Astrocyte (in vitro differentiated cells and primary cell): ENCODE measurements at places on chromosomes 12 and 14. TPM values are rescaled to one million over a fixed set of nuclear protein-coding genes. Genes with fewer than 3 reads are reported as not detected.

GRCh38 chr12:49811961-49812401 lies 16.2 kb downstream of the NCKAP5L start:
- DNase-seq: no peak
- H3K4me1 ChIP-seq: peaks cover 16% of the 10 kb centered on the region
- H3K4me3 ChIP-seq: no peak overlapping the region
- H3K27ac ChIP-seq: no peak overlapping the region

The ABCD2 gene
- total RNA-seq: 0.09 TPM in 1 of 2 replicates, not detected in the other

DNA sequence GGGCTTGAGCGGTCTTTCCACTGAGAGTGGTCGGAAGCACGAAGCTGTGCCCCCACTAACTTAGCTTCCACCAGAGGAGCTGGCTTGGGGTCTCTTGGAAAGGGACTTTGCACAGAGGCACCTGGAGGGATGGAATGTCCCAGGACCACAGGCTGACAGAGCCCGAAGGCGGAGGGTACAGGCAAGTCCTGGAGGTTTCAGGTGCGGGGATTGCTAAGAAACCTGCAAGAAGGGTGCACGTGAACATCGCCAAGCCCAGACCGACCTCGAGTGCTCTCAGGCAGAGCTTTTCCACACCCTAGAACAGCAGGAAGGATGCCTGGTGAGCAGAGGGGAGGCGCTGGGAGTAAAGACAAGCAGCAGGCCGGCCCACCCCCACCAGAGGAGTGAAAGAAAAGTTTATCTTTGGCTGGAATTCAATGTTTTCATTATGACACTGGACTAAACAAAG lies 61.6 kb downstream of the SERPINA3 start:
- H3K4me1 ChIP-seq: peaks cover 7% of the 10 kb centered on the region
- H3K27me3 ChIP-seq: no peaks in the 10 kb centered on the region
- H3K27ac ChIP-seq: no peak overlapping the region
- no peaks in the 10 kb centered on the region for H3K36me3 ChIP-seq

GRCh38 chr12:93773122-93773871 lies 96.1 kb downstream of the CRADD start:
- H3K27ac ChIP-seq: peak overlapping the region; percentile 3
- no peaks in the 10 kb centered on the region for H3K27me3 ChIP-seq
- H3K36me3 ChIP-seq: no peaks in the 10 kb centered on the region
- H3K4me1 ChIP-seq: peaks cover 23% of the 10 kb centered on the region
- peak; percentile 70 for DNase-seq

The DRAM1 gene
- 18.0 and 20.4 TPM in 2 replicates for total RNA-seq

- no peak overlapping the region for H3K4me3 ChIP-seq
- H3K27me3 ChIP-seq: no peaks in the 10 kb centered on the region
- no peak for DNase-seq
- no peak overlapping the region for H3K27ac ChIP-seq
These were observed 17.3 kb upstream of the RIMKLB start for GRCh38 chr12:8680533-8680932.

GRCh38 chr14:51869411-51870100 lies 9.1 kb downstream of the GNG2 start:
- H3K4me3 ChIP-seq: no peak overlapping the region
- no peak overlapping the region for H3K27ac ChIP-seq
- H3K4me1 ChIP-seq: peaks cover 16% of the 10 kb centered on the region
- DNase-seq: no peak
- H3K27me3 ChIP-seq: no peaks in the 10 kb centered on the region

- H3K36me3 ChIP-seq: no peaks in the 10 kb centered on the region
- no peak overlapping the region for H3K27ac ChIP-seq
- H3K4me1 ChIP-seq: no peaks in the 10 kb centered on the region
- H3K27me3 ChIP-seq: peaks cover 4% of the 10 kb centered on the region
- no peak for DNase-seq
- no peak overlapping the region for H3K4me3 ChIP-seq
These were observed 5.3 kb downstream of the BATF start for GRCh38 chr14:75527449-75528163.

- H3K4me3 ChIP-seq: no peak overlapping the region
- peak overlapping the region; percentile 82 for H3K27ac ChIP-seq
- DNase-seq: peak; percentile 94
- H3K36me3 ChIP-seq: no peaks in the 10 kb centered on the region
- H3K4me1 ChIP-seq: peaks cover 36% of the 10 kb centered on the region
These were observed 108.9 kb upstream of the PLEKHG7 start for GRCh38 chr12:92593734-92594402.

The TEX22 gene
- total RNA-seq: 1.2 and 2.5 TPM in 2 replicates

DNA sequence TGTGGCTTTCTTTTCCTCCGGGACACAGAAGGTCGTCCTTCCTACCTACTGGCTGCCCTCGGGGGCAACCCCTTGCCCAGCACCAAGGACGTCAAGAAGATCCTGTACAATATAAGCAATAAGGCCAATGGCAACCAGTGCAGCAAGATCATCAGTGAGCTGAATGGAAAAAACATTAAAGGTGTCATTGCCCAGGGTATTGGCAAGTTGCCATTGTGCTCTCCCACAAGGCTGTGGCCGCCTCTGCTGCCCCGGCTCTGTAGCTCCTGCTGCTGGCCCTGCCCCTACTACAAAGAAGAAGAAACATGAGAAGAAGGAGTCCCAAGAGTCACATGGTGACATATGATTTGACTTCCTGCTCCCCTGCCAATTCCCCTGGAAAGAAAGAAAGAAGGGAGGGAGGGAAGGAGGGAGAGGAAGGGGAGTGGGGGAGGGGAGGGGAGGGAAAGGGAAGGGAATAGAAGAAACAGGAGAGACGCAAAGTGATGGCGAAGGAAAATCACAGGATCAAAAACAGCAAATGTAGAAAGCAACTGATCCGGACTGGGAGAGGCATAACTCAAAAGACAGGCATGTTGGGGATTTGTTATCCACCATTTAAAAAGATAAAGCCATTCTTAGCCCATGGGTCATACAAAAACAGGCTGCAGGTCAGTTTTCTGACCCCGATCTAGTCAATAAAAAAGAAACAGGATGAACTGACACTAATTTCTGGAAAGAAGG lies 61.3 kb upstream of the RESF1 start:
- H3K4me3 ChIP-seq: no peak overlapping the region
- H3K27ac ChIP-seq: no peak overlapping the region
- peak; percentile 35 for DNase-seq
- H3K4me1 ChIP-seq: peaks cover 3% of the 10 kb centered on the region
- no peaks in the 10 kb centered on the region for H3K27me3 ChIP-seq
- no peaks in the 10 kb centered on the region for H3K36me3 ChIP-seq

- no peaks in the 10 kb centered on the region for H3K4me1 ChIP-seq
- peak overlapping the region; percentile 49 for H3K4me3 ChIP-seq
- H3K27ac ChIP-seq: no peak overlapping the region
- H3K27me3 ChIP-seq: peaks cover 26% of the 10 kb centered on the region
These were observed 18.8 kb downstream of the BEGAIN start for GRCh38 chr14:100568164-100568997.
